Transverse colon (tissue), 4 donors: ENCODE measurements at places on chromosomes 16 and 17.

DNA sequence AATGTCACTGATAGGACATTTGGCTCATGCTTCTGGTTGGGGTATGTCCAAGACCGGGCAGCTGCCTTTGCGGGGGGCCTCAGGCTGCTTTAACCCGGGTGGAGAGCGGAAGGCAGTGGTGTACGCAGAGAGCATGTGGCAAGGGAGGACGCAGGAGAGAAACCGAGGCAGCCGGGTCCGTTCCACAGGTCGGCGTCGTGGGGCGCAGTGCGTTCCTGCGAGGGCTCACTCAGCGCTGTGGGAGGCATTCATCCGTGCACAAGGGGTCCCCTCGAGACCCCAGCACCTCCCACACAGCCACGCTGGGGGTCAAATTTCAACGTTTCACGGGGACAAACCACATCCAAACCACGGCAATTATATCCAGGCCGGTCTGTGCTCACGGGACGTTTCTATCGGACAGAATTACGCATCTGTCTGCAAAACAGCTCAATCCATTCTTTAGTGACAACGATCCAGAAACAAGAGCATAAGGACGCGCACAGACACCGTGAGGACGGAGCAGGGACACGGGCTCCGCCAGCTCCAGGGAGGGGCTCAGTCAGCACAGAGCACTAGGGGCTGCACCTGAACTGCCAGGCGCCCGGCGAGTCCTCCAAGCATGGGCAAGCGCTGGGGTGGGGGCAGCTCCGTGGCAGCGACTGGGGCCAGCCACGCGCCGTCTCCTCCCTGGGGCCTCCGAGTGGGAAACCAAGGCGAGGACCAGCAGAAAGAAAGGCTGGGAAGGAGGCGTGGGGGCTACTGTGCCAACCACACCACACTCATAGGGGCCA lies 108.4 kb upstream of the METRNL start:
- DNase-seq = no peak

GRCh38 chr16:72841506-72841905 lies 206.4 kb downstream of the ZFHX3 start:
- no peak for DNase-seq

GRCh38 chr17:41024697-41025096 lies 2.3 kb downstream of the KRTAP1-5 start:
- DNase-seq = no peak

DNA sequence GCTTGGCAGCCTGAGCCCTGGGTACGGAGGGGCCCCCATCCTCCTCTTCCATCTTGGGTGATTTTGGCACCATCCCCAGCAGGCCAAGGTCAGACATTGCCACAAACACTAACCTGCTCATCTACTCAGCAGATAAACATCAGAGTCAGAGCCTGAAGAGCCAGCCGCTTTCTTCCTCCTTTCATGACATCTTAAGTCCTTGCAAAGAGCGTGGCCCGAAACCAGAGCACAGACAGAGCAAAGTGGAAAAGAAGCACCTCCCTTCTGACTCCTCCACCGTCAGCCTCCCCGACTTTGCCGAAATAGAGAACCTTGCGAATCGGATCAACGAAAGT lies 60.4 kb upstream of the RPH3AL start:
- DNase-seq = no peak

- no peak for DNase-seq
Measured at GRCh38 chr17:38539386-38539785, 66.4 kb downstream of the SRCIN1 start.

GRCh38 chr17:74282587-74283370 lies 8.7 kb downstream of the DNAI2 start:
- DNase-seq = no peak

- no peak for DNase-seq
Measured at GRCh38 chr16:5321930-5322329, 224.3 kb upstream of the EEF2KMT start.
